Upper lobe of right lung (tissue), 1 donor: ENCODE measurements at places on chromosomes 3 and 15.

DNA sequence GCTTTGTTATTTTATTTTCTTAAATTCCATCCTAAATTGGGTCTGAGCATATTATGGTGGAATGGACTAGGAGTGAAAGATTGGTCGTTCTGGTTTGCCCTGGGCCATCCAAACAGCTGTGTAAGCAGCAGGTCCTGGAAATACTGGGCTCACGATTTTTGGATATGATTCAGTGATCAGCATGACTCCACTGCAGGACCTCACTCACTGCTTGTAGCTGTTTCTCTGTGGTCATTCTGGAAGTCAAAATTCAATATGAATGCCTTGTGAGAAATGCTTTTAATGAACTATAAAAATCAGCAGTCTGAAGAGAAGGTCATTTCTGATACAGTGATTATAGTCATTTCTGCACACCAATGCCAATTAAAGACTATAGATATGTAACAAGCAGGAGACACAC, 185.0 kb downstream of the RBMS3 start:
- no peak for DNase-seq

DNA sequence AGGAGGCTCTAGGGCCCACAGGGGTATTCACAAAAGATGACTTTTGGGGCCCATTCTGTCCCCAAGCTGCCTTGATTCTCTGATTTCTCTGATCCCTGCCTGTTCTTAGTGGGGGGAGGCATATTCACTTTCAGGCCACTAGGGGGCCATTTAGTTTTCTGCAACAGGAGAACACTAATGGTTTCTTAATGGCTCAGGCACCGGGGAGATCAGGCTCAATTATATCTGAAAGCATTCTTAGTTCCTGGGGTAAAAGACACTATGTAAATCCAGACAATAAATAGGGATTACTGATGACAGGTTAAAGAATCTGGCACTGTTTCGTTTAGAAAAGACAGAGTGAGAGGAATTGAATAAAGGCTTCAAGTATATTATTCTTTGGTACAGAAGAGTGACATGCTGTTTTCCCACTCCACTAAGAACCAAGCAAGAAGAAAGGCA, 2.5 kb upstream of the INAFM2 start:
- no peak for DNase-seq

DNA sequence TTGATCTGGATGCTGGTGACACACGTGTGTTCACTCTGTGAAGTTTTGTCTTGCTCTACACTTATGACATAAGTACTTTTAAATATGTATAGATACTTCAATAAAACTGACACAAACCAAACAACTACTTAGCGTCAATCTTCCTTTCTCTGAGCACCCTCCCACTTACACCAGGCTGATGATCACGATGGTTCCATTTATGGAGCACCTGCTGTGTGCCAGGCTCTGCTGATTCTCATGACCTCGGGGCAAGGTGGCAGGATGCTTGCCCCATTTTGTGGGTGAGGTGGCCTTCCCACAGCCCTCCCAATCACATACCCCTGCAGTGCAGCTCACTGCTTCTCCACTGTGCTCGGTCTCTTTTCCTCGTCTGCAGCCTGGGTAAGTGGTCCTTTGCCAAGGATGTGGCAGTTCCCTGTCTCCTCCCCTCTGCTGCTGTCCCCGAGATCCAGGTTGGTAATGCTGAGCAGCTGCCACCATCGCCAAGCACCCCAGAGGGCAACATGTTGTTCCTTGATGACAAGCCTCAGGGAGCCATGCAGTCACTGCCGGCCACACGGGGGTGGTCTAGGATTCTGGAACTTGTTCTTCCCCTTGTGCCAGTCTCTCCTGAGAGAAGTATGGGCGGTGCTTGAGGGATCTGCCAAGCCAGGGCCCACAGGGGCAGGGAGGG, 20.6 kb upstream of the ADCY5 start:
- no peak for DNase-seq

DNA sequence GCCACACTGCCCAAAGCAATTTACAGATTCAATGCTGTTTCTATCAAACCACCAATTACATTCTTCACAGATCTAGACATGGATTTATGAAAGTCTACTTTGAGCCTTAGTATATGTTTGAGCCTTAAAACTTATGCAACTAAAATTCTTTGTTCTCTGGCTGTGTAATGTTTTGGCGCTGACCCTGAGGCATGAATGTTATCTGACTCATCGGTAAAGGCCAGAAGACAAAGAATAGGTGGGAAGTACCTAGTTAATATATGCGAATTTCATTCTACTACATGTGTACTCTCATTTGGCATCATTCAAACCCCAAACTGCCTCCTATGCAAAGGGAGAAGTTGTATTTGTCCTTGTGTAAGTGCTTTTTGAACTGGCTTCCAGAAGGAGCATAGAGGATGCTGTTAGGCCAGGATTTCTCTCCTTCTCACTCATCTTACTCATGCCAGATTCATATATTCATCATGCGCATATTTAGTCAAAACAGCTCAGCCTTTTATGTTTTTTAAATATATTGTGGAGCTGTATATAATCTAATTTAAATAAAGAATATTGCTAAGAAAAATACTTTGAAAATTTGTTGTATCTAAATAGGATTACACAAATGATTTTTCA, 204.2 kb downstream of the NFKBIZ start:
- DNase-seq = no peak

DNA sequence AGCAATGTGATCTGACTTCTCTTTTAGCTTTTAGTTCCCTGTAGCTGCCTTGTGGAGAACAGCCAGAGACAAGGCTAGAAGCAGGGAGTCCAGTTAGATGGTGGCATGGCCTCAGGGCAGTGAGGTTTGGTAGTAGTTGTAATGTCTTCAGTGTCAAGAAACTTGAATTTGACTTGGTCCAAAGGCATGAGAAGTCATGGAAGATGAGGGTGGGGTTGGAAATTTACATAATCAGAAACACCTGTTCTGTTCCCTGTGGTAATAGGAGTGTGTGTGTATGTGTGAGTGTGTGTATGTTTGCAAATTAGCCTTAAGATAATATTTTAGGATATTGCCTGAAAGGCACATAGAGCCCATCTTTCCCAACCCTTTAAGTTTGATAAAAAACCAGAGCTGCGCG, 55.2 kb upstream of the GCNT3 start:
- no peak for DNase-seq

DNA sequence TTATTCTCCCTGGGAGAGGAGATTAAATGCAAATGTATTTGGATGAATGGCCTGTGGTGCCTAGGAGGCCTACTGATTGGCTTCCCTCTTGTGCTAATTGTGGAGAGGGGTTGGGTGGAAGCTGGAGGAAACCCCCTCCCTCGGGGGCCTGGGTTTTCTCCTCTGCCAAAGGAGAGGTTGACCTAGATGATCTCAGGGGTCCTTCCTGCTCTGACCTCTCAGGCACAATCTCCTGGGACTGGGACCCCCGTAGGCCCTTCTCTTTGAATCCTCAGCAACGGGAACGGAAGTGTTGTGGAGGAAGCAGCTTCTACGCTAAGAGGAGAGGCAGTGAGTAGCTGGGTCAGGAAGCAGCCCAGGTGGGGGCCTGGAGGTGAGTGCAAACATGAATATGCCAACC, 40.5 kb upstream of the MAGEF1 start:
- DNase-seq = no peak

DNA sequence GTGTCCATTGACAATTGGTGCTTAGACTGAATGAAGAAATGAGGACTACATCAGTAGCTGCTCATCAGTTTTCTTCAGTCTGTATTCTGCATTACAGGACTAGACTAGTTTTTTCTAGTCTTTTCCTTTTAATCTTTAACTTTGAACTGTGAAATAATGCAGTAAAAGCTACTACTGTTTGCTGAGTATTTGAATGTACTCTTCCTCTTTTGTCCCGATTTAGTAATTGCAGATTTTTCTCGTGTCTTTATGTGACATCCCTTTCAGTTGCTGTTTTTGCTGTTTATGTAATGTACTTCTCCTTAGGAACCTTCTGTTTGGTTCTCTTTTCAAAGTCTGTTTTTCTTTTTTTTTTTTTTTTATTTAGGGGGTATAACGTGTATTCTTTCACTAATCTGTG, 17.4 kb downstream of the MFSD1 start:
- DNase-seq = no peak

- no peak for DNase-seq
Observed at GRCh38 chr15:83436513-83437158, 10.5 kb upstream of the SH3GL3 start.

DNA sequence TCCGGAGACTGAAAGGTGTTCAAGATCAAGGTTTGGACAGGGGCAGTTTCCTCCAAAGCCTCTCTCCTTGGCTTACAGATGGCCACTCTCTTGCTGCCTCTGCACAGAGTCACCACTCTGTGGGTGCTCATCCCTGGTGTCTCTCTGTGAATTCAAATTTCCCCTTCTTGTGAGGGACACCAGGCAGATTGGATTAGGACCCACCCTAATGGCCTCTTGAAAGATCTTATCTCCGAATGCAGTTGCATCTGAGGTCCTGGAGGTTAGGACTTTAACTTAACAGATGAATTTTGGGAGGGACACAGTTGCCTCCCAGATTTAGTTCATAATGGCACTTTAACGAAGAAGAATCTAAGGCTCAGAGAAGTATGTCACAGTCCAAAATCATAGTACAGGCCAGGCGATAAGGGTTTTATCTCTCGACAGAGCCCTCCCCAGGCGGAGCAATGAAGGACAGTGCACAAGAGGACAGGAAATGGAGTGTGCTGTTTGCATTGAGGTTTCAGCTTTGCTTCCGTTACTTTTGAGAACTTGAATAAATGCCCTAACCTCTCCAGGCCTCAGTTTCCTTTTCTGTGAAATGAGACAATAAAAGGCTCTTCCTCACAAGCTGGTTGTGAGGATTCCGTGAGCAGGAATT, 38.9 kb upstream of the KIF23 start:
- DNase-seq = no peak

- no peak for DNase-seq
Observed at GRCh38 chr15:27244047-27244446, 273.1 kb downstream of the GABRG3 start.

DNA sequence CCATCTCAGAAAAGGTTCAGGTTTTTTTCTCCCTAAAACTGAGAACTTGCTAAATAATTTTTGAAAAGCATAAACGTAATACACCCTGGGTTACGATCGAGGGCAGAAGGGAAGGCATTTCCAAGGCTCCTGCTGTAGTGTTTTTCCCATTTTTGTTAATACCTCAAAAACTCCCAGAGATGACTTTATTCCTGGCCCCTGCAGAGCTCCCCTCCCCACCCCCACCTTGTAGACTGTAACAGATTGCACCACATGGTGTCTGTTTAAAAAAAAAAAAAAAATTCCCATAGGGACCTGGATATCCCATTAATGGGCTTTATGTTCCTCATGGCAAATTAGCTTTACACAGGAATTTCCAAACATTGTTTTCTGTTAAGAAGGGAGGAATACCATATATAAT, 38.2 kb downstream of the FEZF2 start:
- DNase-seq = no peak

- no peak for DNase-seq
Observed at GRCh38 chr3:143122608-143123352, 3.2 kb downstream of the CHST2 start.

DNA sequence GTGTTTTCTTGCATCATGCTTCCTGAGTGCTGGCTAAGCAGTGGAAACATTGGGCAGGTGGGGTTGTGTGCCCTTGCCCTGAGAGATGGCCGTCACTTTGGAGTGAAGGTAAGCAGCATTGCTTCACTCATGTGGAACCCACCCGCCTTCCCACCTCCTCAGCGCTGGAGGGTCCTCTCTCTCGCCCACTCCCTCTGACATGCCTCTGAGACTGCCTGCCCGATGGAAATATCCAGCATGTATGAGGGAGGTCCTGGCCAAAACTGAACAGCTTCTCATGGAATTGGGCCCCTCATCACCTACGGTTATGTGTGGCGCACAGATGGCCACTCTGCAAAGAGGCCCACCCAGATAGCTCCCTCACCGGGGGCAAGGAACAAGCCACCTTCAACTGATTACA, 48.6 kb downstream of the SMAD3 start:
- DNase-seq = no peak

DNA sequence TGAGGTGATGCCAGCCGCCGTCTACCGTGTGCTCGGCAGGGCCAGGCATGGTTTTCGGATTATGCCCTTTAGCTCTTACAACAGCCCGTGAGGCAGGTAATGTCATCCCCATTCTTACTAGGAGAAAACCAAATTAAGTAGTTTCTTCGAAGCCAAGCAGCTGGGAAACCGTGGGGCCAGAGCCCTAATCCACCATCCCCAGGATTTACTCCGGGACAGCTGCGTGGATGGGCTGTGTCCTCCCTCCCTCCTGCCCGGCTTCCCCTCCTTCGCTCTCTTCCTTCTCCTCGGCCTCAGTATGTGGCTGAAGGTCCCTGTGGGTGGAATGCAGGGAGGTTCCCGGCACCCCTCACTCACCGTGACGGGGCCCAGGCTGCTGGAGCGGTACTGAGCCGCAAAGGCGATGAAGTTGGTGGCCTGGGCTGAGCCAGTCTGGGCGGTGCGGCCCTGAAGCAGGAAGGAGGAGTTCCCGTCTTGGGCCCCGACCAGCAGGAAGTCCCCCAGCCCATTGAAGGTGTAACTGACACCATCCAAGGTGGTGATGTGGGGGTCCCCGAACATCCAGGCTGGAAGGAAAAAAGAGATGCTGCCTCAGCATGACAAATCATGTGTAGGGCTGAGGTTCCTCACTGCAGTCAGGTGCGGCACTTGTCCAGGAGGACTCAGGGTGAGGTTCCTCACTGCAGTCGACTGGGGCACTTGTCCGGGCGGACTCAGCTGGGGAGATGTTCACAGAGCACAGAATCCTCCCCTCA, 42.5 kb downstream of the MUC20 start:
- DNase-seq = no peak

DNA sequence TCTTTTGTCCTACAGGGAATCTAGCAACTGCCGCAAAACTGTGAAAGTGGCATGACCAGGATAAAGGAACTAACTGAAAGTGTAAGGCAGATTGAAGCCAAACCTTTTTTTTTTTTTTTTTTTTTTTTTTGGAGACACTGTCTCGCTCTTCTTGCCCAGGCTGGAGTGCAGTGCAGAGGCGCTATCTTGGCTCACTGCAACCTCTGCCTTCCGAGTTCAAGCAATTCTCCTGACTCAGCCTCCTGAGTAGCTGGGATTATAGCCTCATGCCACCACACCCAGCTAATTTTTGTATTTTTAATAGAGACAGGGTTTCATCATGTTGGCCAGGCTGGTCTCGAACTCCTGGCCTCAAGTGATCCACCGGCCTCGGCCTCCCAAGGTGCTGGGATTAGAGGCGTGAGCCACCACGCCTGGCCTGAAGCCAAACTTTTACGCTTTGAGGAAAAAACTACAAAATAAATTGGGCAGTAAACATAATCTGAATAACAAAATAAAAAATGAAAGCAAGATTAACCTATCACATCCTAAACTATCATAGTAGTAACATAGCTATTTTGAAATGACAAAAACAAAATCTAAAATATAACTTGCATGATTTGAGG, 9.7 kb downstream of the SLTM start:
- no peak for DNase-seq
